Colonic mucosa (tissue), 4 donors: ENCODE measurements at places on chromosomes 3 and 15. TPM values are rescaled to one million over a fixed set of nuclear protein-coding genes. Genes with fewer than 3 reads are reported as not detected.

- no peak for DNase-seq
Measured at GRCh38 chr3:136950623-136951022, 7.2 kb upstream of the IL20RB start.

- DNase-seq: peak; percentile 87
Measured at GRCh38 chr15:73051807-73052652, at the start of gene NEO1. Gene NEO1 (plus strand): TSS chr15:73052463. CDS start chr15:73052676, 213 bp downstream.

DNA sequence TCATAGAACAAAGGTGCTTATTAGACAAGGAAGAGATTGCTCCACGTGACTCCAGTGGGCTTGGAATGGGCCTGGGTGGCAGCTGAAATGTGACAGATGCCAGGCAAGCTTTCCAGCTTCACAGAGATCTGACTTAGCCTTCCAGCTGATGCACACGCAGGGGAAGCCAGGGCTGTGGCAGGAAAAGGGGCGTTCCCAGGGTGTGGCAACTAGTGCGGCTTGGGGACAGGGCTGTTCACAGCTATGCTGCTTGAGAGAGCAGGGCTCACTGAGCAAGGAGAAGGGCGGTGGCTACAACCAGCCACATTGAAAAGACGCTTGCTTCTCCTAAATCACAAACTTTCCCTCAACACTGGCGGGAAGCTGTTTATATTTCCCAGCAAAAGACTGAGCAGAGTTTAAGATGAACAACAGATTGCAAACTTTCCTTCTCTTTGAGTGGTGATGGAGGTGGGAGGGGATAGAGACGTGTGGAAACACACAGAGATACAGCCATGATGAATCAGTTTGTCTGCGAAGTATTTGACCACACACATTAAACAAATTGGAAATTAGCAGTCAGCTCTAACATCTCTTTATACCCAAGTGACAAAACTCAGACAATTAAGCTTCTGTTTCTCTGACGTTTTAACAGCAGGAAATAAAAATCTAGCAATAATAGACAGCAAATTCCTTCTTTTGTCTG lies 127.5 kb downstream of the BDH1 start:
- peak; percentile 85 for DNase-seq

Gene VPS33B
- total RNA-seq: 18.1 TPM
